ENCODE measurements at places on chromosomes 2 and 18. TPM values are rescaled to one million over a fixed set of nuclear protein-coding genes. Genes with fewer than 3 reads are reported as not detected.

The DARS1 gene
- total RNA-seq = 57.5 TPM

The TSGA10 gene
- 16.1 TPM for total RNA-seq

The SLC4A3 gene
- total RNA-seq = 20.2 TPM

The PDE1A gene
- total RNA-seq = 0.26 TPM

All from Calu3 (cell line).